ENCODE measurements at places on chromosomes 12 and 14.
A peak's percentile ranks its signal among the peaks of the same experiment; 100 is the strongest.

GRCh38 chr14:98705871-98706300, 566.1 kb downstream of the BCL11B start:
- no peak for DNase-seq

- no peak for DNase-seq
These were observed 13.4 kb downstream of the CSRNP2 start for GRCh38 chr12:51070004-51070403.

- no peak for DNase-seq
These were observed 147.1 kb downstream of the TMX1 start for GRCh38 chr14:51386983-51387735.

DNA sequence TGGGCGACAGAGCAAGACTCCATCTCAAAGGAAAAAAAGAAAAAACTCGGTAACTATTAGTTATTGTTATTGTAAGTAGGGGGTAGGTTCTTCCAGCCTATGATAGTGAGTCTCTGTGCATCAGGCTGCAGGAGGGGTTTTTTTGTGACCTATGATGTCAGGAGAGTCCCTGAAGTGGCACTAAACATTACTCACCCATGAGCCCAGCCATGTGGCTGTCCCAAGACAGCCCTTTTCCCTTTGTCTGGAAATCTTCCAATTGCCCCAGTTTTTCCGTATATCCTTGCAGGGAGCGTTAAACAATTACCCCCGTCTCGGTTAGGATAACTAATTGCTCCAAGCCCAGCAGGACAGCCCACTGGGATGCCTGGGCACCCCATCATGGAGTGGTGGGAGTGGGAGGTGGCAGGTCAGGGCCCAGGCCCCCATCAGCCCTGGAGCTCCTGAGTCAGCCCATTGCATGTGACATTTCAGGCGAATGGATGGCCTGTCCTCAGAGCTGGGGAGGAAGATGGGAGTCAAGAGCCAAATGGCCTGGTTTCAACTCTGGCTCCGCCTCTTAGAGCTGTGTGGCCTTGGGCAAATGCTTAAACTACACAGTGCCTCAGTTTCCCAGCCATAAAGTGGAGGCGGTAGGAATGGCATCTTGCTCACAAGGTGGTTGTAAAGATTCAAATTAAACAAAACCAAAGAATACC, 16.4 kb downstream of the PHETA1 start:
- DNase-seq, result no peak

DNA sequence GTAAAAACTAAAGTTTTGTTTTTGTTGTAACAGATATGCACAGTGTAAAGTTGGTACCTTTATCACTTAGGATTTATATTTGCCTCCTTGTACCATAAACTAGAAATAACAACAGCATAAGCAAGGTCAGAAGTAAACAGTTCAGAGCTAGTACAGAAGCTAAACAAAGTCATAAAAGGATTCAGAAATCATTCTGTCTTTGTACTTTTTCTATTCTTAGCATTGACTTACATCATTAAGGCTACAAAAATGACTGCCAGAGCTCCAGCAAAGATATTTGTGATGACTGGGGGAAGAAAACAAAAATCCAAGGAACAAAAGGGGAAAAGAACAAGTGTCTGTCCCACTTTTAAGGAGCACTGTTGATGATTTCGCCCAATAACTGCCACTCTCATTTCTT, 347.2 kb downstream of the CCDC91 start:
- no peak for DNase-seq

- no peak for DNase-seq
These were observed 96.3 kb upstream of the EVL start for GRCh38 chr14:99968941-99969340.

GRCh38 chr12:102487226-102487625, 6.9 kb upstream of the IGF1 start:
- DNase-seq, result no peak

DNA sequence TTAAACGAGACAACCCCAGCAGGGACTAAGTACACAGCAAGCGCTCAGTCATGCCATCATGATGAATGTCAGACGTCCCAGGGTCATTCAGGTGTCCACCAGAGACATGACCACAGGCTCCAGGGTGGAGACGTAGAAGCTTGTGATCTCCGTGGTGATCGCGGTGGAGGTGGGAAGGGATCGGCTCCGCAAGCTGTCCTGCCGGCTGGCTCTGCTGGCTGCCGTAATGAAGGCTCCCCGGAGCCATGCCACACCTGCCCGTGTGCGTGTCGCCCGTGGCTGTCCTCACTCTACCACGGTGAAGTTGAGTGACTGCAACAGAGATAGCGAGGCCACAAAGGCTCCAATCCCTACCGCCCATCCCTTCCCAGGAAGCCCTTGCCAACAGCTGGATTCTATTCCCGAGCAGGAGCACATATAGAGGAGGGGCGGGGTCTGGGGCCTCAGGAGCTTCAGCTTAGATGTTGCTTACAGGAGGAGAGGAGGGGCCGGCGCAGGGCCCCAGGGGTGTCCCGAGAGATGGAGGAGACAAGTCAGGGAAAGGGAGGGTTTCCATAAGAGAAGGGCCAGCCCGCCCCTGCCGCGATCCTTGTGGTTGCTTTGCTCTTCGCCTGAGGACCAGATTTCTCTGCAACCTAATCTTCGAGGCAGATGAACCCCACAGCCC, 332.6 kb upstream of the SFSWAP start:
- DNase-seq, result no peak

DNA sequence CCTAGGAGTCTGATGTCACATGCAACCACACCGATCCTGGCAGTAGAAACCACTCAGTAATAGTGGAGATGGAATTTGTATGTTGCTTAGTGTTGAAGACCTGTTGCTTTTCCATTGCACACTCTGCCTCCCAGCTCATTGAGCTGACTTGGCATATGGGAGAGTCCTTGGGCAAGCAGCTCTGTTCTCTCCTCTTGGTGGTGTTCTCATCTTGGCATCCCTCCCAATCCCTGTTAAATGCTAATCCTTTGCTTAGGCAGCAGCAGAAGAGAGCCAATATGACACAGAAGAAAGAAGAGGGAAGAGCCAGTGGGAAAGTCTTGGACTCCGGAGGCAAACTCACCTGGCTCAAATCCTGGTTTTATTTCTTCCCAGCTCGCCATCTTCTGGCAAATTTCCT, 178.0 kb upstream of the CAND1 start:
- no peak for DNase-seq

GRCh38 chr12:11581179-11581755, 68.2 kb upstream of the ETV6 start:
- DNase-seq, result peak; percentile 55

DNA sequence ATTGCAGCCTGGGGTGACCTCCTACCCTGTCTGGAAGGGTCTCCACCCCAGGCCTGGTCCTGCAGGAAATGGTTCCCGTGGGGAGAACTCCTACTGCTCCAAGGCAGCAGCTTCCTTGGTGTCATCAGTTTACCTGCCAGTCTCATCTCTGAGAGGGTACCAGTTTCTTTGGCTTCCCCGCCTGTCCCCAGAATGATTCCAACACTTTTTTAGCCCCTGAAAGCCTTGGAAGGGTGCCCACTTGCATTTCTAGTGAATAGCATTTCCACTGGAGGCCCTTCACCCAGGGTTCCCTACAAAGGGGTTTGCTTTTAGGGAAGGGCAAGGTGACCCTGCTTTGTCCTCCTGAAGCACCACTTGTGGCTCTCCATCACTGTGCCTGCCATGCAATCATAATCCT, 284.3 kb downstream of the ZFP36L1 start:
- DNase-seq, result no peak

DNA sequence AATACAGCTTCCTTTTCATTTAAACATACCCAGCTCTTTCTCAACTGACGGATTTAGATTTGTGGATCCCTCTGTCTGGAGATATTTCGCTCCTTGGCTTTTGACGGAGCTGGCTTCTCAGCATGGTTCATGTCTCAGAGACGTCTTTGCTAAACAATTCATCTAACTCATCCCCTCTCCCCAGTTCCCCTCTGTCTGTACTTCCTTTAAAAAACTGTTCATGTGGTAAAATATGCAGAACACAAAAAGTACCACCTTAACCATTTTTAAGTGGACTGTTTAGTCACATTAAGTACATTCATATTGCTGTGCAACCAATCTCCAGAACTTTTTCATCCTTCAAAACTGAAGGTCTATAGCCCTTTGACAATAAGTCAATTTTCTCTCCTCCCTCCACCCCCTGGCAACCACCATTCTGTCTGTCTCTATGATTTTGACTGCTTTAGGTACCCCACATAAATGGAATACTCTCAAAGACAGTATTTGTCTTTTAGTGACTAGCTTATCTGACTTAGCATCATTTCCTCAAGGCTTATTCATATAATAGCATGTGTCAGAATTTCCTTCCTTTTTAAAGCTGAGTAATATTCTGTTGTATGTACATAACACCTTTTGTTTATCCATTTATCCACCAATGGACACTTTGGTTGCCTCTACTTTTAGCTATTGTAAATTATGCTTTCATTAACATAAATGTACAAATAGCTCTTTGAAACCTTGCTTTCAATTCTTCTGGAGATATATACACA, 399.8 kb upstream of the SOX5 start:
- no peak for DNase-seq

DNA sequence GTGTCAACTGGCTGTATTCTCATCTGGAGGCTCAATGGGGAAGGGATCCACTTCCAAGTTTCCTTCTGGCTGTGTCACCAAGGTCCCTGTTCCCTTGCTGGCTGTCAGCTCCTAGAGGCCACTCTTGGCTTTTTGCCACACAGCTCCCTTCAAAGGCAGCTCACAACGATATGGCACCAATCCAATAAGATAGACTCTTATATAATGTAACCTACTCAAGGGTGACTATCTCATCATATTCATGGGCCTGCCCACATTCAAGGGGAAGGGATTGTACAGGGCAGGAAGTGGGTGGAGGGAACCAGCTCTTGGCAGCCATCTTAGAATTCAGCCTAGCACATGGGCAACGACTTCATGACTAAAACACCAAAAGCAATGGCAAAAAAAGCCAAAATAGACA, 98.7 kb upstream of the PLXNC1 start:
- no peak for DNase-seq

- DNase-seq, result no peak
These were observed 57.5 kb downstream of the DENND5B start for GRCh38 chr12:31533470-31533869.

- no peak for DNase-seq
These were observed 309.3 kb downstream of the ITPR2 start for GRCh38 chr12:26523708-26524150.

- no peak for DNase-seq
These were observed 42.5 kb downstream of the PRORP start for GRCh38 chr14:35164849-35165248.

DNA sequence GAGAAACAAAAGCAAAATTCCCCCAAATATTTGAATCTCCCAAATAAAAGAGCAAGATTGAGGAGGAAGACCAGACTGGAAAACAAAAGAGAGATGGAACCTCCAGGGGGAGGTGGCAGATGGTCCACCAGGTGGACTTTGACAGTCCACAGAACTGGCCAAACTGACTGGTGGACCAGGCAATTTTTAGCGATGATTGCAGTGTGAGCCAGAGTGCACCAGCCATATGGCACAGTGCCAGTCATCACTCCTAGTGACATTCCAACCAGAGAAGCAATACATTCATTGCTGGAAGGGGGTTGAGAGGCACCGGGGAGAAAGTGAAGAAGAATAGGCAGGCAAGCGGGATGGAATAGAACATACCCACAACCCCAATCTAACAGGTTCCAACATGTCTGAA, 182.9 kb downstream of the EXOC5 start:
- DNase-seq, result no peak

DNA sequence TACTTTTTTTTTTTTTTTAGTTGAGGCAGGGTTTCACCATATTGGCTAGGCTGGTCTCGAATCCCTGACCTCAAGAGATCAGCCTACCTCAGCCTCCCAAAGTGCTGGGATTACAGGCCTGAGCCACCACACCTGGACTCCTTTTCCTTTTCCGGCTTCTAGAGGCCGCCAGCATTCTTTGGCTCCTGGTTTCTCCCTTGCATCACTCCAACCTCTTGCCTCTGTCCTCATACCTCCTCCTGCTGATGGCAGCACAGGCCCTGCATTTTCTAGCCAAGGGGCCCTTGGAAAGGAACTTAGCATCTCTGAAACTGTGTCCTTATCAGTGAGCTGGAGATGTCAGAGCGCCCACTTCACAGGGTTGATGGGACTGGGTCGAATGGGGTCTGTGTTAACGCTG, 53.3 kb downstream of the MAP1LC3B2 start:
- no peak for DNase-seq

DNA sequence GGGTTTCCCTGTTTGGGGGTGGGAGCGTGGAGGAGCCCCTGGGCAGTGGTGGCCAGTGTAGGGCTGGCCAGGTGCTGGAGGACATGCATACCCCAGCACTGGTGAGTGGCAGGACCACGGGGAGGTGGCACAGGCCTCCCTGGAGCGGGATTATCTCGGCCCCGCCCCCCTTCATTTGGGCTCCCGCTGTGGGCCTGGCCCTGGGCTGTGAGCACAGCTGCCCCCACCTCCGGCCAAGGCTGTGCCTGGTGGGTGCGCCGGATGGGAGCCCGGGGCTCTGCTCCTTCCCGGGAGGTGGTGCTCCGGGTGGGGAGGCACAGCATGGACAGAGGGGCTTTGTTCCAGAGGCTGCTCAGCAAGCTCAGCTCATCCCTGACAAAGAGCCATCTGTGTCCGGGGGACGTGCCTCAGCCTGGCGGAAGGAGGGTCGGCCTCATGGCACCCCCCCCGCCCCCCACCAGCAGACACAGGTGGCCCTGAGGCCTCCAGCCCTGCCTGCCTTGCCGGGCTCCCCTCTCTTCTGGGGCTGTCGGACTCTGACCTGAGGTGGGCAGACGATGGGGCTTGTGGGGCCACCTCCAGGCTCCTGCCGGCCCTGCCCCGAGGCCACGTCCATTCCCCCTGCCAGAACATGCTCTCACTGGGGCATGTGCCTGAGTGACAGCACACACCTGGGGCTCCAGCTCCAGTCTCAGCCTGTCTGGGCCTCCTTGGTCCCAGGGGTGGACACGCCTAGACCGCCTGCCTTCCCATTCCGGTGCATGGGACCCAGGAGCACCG, 8.4 kb downstream of the TEDC1 start:
- DNase-seq, result no peak

DNA sequence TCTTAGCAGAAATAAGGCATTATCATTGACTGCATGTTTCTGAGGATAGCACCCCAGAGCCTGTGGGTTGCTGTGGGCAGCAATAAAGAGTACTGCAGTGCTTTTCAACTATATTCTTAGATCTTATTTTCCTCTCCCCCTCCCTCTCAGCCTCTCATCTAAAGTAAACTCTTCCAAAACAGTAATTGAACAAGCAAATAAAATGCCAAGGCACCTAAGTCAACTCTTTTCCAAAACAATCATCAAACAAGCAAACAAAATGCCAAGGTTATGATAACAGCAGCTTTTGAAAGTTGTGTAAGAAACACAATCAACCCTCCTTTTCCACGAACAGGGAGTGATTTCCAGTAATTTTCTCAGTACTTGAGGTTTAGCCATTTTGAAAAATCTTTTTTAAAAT, 1542.6 kb downstream of the AACS start:
- no peak for DNase-seq

- DNase-seq, result no peak
These were observed 204.3 kb downstream of the AEBP2 start for GRCh38 chr12:19643635-19644034.
